ENCODE measurements at places on chromosomes 12 and 14. TPM values are rescaled to one million over a fixed set of nuclear protein-coding genes. Genes with fewer than 3 reads are reported as not detected.

- DNase-seq, result no peak
Observed at GRCh38 chr14:51609251-51609954, 42.3 kb upstream of the FRMD6 start.

DNA sequence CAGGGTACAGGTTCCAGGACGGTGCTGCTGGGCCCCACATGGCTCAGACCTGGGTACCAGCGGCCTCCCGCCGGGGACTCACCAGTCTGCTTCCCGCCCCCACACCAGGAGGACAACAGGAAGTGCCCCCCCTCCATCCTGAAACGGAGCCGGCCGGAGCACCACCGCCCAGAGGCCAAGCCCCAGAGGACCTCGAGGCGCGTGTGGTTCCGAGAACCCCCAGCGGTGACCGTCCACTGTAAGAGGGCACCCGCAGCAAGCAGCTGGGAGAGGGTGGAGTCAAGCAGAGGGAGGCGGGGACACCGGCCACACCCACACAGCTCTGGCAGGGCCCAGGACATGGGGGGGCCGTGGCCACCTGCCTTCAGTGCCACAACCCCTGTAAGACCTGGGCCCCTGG lies 8.1 kb downstream of the C14orf180 start:
- DNase-seq, result no peak

Gene ABCD2
- total RNA-seq, result not detected

GRCh38 chr12:52151837-52152783 lies 39.7 kb downstream of the KRT80 start:
- no peak for DNase-seq

DNA sequence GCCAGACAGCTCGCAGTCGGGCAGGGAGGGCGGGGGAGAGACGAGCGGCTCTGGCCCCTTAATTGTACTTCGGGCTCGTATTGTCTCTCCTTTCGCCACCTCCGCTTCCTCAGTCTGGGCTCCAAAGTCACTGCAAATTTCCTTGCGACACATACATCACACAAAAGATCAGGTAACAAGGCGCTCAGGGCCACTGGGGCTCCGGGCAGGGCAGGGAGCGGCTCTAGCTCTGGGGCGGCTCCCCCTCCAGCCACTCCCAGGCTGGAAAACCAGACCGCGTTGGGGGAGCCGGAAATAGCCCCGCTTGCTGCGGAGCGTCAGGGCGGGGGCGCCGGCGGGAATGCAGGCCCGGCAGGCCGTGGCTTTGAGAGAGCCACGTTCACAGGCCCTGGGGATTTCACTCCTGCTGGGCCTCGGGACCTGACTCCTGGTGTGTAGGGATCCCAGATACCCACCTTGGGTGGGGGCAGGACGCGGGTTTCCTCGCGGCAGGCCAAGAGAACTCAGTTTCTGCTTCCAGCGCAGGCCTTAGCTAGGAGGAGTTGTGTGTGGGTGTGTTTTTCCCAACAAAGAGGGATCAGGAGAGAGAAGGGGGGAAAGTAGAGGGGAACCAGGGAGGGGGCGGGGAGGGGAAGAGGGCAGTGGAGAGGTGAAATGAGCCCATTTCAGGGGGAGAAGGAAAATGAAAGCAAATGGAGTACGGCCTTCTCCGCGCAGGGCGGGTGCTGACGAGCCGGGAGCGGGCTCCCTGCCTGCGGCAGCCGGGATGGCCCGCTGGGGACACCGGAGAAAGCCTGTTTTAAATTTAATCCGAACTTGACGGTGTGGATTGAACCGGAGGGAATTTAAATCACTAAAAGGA lies 4.4 kb upstream of the HOXC9 start:
- no peak for DNase-seq

GRCh38 chr12:52037248-52037861 lies 13.9 kb upstream of the NR4A1 start:
- DNase-seq, result no peak

DNA sequence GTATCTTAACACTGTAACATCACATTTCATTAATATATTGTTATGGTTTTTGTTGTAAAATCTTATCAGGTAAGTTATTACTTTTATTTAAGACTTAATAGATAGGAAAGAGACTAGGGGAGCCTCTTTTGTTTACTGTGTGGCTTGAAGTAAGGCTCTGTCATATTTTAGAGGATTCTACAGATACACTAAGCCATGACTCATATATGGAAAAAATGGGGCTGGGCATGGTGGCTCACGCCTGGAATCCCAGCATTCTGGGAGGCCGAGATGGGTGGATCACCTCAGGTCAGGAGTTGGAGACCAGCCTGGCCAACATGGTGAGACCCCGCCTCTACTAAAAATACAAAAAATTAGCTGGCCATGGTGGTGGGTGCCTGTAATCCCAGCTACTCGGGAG lies 23.6 kb upstream of the NPFF start:
- DNase-seq, result no peak

Gene LALBA
- total RNA-seq, result not detected

Gene ACOT2
- 19.2 TPM for total RNA-seq

Gene GARIN6
- total RNA-seq, result not detected

DNA sequence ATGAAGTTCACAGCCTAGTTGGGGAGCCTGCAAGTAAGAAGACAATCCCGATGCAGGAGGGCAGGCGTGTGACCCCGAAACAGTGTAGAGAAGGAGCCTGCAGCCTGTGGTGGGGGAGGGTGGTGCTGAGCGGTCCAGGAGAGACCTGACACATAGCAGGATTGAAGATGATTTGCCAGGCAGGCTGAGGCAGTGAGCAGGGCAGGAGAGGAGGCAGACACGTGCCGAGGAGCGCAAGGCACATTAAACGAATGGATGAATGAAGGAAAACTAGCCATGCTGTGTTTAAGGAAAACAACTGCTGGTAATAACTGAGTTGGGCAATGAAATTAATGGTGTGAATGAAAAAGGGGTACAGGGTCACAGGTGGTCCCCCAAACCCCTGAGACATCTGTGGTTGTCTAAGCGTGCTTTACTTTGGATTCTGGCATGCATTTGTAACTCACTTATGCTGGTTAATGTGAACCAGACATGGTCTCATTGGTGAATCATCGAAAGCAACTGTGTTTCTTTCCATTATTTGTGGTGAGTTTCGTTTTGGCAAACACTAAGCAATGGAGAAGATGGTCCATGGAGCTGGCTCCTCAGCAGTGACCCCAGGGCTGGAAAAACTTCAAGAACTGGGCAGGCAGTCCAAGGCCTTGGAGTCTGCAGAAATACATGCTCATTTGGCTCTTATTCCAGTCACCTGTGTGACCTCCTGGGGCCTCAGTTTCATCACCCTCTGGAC lies 96.9 kb upstream of the EVL start:
- peak; percentile 68 for DNase-seq

GRCh38 chr14:22549981-22550673 lies 38.9 kb downstream of the DAD1 start:
- DNase-seq, result no peak

DNA sequence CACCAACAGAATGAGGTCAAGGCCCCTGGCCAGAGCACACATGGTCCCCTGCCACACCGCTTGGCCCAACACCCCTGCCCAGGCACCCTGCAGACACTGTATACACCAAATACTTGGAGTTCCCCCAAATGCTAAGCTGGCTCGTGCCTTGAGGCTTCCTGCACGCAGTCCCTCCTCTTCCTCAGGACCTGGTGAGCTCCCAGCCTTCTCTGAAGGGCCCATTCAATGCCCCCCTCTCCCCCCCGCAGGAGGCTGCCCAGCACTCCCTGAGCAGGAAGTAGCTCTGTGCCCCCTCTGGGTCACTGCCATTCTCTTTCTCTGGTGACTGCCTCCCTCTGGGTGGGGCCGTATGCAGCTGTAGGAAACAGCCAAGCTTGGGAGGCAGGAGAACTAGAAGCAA lies 75.3 kb downstream of the ITPK1 start:
- DNase-seq, result no peak

Gene SYNE3
- total RNA-seq, result 3.1 TPM

DNA sequence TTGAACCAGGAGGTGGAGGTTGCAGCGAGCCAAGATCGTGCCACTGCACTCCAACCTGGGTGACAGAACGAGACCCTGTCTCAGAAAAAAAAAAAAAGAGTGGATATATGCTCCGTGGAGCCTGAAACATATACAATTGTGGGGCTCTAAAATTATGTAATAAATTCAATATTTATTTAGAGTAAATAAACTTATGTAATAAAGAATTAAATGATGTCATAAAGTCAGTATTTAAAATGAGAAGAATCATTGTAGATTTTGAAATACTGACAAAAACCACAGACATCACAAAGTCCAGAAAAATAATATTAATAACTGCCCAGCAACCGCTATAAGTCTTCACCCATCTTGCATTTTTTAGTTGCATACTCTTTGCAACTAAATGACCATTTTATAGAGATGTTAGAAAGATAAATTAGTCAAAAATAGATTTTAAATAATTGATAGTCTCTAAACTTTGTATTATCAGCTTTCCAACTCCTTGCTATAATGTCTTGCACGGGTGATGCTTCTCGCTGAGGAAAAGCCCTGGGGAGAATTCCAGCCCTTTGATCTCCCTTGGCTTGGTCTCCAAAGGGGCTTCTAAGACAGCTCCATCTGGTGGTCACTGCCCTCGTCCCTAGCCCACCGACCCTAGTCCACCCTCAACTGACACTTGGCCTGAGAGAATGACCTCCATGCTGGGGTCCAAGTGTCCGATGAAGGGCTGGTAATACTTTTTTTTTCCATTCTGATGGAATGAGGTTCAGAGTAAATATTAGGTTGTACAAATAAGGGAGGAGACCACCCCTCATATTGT lies 7.9 kb upstream of the TMBIM6 start:
- no peak for DNase-seq
